Right hindlimb (tissue), 1 donor: ENCODE measurements at places on chromosomes 11 and 22.

DNA sequence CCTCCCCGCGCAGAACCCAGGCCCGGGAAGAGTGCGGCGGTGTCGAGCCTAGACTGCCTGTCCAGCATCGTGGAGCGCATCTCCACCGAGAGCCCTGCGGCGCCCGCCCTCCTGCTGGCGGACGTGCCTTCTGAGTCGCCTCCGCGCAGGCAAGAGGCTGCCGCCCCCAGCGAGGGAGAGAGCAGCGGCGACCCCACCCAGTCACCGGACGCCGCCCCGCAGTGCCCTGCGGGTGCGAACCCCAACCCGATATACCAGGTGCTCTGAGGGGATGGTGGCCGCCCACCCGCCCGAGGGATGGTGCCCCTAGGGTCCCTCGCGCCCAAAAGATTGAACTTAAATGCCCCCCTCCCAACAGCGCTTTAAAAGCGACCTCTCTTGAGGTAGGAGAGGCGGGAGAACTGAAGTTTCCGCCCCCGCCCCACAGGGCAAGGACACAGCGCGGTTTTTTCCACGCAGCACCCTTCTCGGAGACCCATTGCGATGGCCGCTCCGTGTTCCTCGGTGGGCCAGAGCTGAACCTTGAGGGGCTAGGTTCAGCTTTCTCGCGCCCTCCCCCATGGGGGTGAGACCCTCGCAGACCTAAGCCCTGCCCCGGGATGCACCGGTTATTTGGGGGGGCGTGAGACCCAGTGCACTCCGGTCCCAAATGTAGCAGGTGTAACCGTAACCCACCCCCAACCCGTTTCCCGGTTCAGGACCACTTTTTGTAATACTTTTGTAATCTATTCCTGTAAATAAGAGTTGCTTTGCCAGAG lies 2.0 kb downstream of the MYOD1 start:
- DNase-seq: no peak

- DNase-seq: no peak
These were observed 205.0 kb downstream of the BUD13 start for GRCh38 chr11:116567721-116568242.

DNA sequence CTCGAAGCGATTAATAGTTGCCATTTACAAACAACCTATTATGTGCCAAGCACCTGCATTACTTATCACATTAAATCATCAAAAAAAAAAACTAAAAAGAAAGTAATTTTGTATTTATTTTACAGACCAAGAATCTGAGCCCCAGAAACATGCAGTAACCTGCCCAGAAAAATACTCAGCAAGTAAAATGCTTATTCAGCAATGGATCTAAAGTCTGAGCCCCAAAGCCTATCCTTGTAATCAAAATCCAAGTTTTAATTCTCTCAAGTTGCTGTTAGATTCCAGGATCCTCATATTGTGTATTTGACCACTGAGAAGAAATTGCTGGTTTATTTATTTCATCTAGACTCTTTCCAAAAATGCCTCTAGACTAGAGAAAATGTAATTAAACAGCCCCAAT lies 783.3 kb upstream of the API5 start:
- DNase-seq: no peak

GRCh38 chr11:128582496-128583366 lies 4.6 kb downstream of the ETS1 start:
- peak; percentile 65 for DNase-seq

GRCh38 chr11:20367313-20367948 lies 3.9 kb downstream of the HTATIP2 start:
- no peak for DNase-seq

- DNase-seq: no peak
These were observed 143.3 kb upstream of the MTNR1B start for GRCh38 chr11:92826136-92826535.

- no peak for DNase-seq
These were observed 195.0 kb upstream of the KIRREL3 start for GRCh38 chr11:127195501-127196120.

GRCh38 chr11:11513422-11513821 lies 108.4 kb downstream of the GALNT18 start:
- no peak for DNase-seq
